Uterus (tissue), 4 donors: ENCODE measurements at places on chromosomes 12 and 14.

- DNase-seq = no peak
Measured at GRCh38 chr14:35240231-35240630, 52.0 kb upstream of the PSMA6 start.

DNA sequence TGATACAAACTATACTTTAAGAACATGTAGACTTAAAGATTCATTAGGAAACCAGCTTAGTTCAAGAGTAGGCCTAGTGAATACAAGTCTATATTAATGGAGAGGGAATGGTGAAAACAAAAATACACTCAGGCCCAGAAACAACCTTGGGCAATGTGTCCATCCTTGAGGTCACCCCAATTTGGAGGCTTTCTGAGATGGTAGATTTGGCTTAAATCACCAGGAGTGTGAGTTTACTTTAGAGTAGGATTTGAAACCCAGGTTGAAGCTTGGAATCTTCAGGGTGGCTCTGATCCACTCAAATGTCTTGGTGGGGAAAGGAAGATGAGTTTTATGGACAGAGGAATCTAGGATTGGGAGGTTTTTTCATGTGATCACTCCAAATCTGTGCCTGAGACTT, 10.5 kb downstream of the LDHB start:
- no peak for DNase-seq

GRCh38 chr14:94965551-94966313, 191.6 kb downstream of the DICER1 start:
- DNase-seq = no peak

DNA sequence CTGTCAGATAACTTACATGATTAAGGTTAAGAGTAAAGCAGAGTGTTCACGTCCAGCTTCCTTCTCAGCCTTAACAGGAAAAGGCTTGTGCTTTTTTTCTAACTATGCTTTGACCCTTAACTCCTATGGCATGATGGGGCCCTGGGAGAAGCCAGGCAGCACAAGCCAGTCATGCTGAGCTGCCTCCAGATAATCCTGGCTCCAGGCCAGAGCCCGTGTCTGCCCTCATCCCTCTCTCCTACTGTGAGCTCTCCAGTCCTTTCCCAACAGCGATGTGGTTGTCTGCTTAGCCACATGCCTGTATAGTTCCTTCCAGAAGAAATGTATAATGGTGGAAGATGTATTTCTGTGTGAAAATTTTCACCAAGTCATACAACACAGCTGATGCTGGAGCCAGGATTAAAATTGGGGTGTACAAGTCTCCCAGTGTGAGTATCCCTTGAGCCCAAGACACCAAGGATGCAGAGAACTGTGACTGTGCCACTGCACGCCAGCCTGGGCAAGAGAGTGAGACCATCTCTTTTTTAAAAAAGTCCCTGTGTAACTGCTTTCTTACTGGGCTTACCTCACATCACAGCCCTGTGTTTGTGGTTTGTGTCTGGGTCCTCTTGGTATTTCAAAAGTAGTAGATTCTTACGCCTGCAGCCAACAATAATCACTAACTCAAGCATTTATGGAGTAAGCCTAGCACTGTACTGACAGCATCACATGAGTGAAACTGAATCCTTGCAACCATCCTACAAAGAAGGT, 7.9 kb upstream of the ITFG2 start:
- DNase-seq = peak; percentile 52

DNA sequence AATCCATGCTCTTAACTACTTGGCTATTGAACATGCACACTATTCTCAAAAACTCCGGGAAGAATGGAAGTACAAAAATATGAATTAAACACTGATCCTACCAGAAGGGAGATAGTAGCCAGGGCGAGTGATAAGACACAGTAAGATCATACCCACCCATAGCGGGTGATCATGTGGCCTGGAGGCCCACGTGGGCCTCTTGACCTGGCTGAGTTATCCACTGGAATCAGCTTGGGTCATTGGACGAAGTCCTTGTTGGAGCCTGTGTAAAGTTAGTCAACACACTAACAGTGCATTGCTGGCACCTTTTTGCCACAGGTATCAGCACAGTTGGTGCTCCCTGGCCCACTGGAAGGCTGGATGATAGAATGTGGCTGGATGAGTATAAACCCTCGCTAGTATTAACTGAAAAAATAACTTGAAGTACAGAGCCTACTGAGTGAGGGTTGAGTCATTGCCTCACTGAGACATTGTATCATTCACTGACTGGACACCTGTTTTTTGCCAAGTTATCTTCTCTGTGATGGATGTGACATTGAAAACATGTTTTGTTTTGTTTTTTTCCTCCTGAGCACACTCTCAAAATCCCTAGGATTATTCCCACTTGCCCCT, 149.2 kb upstream of the FUT8 start:
- DNase-seq = no peak

DNA sequence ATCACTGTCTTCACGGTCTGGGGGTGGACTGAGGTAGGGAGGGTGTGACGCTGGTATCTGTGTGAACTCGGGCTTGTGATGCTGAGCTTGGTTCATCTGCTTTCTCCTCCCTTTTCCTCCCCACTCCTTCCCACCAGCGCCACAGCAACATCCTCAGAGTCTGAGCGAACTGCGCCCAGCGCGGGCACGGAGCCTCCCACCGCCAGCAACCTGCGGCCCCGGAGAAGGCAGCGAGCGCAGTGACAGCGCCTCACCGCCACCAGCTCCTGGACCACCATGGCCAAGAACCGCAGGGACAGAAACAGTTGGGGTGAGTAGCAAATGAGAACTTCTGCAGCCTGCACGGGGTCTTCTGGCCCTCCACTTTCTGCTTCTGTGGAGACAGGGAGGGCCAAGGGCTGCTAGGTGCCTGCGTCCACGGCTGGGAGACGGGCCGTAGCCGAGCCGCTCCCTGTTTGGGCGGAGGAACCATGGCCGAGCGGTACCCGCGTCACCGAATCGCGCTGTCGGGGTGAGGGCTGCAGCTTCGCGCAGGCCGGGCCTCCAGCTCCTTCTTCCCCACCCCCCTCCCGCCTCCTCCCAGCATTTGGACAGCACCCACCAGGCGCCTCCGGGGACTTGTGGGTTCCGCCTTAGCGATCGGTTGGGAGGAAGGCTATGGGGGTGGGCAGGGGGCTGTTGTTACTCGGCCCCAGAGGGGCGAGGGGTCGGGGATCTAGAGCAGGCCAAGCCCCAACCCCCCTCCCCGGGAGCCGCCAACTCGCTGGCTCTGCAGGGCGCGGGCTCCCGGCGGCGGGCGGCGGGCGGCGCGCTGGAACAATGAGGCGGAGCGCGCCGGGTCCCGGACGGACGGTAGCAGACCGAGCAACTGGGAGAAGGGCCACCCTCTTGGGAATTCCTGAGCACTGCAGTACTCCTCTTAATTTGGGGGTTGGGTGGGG, at the start of gene ATL1:
TSS of gene ATL1 (plus strand) at position 156 of the 941 bp plus-strand sequence. CDS start at position 277, 121 bp downstream.
- peak; percentile 70 for DNase-seq
